Stimulated activated naive CD8-positive, alpha-beta T cell treated with anti-CD3 and anti-CD28 coated beads, Interleukin-15, amount 100 ng/mL, for 72 hours (primary cell): ENCODE measurements at places on chromosomes 3 and 15.

- no peak for DNase-seq
Measured at GRCh38 chr15:48532946-48533345, 112.6 kb downstream of the FBN1 start.

DNA sequence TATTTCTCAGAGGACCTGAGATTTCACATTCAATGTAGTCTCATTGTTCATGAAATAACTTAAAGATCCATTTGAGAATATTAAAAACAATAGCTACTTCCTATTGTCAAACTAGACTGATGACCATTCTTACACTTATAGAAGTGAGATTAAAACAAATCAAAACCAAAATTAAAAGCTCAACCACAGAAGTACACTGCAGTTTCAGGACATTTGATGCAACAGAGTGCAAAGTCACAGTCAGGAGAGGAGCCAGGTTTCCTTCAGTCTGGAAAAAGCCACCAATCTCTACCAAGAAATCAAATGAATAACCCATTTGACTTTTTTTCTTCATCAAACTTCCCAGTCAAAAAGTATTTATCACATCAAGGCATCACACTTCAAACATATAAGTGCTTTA, 5.5 kb downstream of the CCPG1 start:
- peak; percentile 5 for DNase-seq

GRCh38 chr15:88399021-88399685, 68.0 kb downstream of the MRPL46 start:
- no peak for DNase-seq

GRCh38 chr3:145191543-145191942, 969.4 kb downstream of the PLOD2 start:
- DNase-seq = no peak

GRCh38 chr3:47404955-47405790, 24.4 kb downstream of the PTPN23 start:
- no peak for DNase-seq

DNA sequence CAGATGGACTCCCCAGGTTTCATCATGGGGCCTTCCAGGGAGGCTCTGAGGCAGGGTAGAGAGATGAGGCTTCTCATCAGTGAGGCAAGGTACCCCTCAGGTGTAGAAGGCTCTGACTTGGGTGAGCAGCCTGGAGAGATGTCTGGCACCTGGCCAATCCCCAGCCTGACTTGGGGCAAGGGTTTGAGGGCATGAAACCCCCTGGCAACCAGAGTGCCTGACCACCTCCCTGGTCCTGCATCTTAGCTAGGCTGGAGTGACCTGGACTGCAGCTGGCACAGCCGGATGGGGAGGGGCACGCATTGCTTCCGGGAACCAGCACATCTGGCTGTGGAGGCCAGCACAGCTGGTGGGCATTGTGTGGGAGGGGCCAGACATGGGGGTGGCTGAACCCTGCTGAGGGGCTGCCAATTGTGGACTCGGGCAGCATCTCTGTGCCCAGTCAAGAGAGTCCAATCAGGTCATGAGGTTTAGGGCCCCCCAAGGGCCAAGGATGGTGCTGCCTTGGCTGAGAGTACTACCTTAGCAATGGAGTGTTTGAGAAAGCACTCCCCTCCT, 1.9 kb downstream of the ZBTB47 start:
- DNase-seq = no peak
